GM04503 (cell line): ENCODE measurements at places on chromosomes 1 and 21.

- no peak for DNase-seq
Observed at GRCh38 chr1:168834225-168834872, 105.3 kb upstream of the DPT start.

- no peak for DNase-seq
Observed at GRCh38 chr1:7011826-7012225, 226.6 kb downstream of the CAMTA1 start.

DNA sequence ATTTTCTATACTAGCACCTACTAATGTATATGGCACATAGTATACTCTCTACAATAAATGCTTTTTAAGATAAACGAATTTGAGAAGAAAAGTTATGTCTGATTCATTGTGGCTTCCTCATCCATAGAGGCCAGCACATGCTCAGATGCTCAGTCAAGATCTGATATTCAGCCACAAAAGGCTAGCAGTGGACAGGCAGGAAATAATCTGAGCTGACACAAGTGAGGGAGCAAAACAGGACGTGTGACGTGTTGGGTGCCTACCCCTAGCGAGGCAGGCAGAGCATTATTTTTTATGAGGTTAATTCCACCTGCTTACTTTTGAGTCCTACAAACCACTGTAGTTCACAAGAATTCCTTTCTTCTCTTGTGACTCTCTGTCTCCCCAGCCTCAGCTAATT, 550.9 kb downstream of the SMYD3 start:
- DNase-seq = no peak

- DNase-seq = no peak
Observed at GRCh38 chr1:66166753-66167152, 367.2 kb upstream of the SGIP1 start.

DNA sequence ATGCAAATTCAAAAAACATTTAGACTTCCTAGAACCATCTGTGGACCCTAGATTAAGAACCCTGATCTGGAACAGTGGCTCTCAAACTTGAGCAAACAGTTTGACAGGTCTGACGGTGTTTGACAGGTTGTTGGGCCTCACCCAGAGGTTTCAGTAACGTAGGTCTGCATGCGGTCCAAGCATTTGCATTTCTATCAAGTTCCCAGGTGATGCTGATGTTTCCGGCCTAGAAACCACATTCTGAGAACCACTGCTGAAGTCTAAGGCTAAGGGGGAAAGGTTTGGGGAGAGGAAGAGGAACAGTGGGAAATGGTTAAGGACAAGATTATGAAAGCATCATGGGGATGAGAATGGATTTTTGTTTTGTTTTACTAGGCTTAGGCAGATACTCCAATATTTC, 48.6 kb downstream of the MDM4 start:
- no peak for DNase-seq

DNA sequence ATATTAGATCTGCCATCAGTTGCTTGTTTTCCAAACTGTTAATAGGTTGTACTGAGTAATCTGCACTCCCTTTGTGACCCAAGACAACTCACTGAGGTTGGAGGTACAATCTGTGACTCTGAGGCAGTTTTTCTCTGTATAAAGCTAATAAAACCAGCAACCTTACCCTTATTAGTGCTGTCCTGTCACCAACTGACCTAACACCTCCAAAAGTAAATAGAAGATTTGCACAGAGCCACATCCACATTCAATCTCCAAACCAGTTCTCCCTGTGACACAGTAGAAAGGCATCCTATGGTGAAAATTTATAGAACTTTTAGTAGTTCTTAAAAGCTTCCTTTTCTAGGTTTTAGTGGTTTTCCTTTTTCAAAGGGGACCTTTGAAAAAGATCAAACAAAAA, 140.4 kb upstream of the ADGRL2 start:
- DNase-seq = no peak

DNA sequence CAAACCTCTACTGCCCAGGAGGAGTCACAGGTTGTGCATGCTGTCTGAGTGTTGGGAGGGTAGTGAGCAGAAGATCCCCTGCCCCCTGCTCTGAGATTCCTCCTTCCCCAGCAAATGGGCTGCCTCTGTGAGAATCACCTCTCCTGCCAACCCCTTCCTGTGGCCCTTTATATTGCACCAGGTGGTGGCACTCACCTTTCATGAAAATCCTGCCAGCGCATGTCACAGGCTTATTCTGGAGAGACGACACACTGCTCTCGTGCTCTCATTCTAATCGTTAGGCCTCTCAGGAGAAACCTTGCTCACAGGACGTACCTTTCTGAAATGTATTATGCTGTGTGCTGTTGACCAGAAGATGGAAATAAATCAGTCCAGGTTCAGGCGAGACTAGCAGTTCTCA, 113.7 kb downstream of the RGL1 start:
- DNase-seq = no peak

- DNase-seq = no peak
Observed at GRCh38 chr1:47562799-47563198, 125.0 kb downstream of the FOXD2 start.

GRCh38 chr1:20847611-20848080, 60.5 kb upstream of the HP1BP3 start:
- DNase-seq = no peak

DNA sequence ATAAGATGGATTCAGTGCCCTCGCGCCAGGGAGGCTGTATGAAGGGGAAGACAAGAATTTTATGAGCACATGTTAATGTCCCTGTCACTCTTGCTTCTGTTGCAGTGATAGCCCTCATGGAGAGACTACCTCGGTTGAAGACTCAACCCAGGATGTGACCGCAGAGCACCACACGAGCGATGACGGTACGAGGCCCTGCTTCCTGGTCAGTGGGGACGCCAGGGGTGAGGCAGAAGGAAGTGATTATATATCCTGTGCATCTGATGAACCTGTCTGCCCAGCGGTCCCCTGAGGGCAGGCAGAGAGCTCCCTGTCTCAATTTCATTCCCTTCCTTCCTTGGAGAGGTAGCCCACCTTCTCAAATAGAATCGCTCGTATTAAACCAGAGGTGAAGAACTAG, 20.0 kb upstream of the IKBKE start:
- no peak for DNase-seq

- no peak for DNase-seq
Observed at GRCh38 chr1:217040711-217041455, 317.7 kb upstream of the ESRRG start.

GRCh38 chr1:236561976-236562375, 38.2 kb downstream of the LGALS8 start:
- DNase-seq = no peak

- DNase-seq = no peak
Observed at GRCh38 chr1:152000964-152001630, 7.4 kb upstream of the S100A10 start.

GRCh38 chr1:76862447-76862846, 4.8 kb upstream of the ST6GALNAC5 start:
- peak; percentile 87 for DNase-seq

GRCh38 chr1:221454096-221454495, 287.8 kb downstream of the DUSP10 start:
- DNase-seq = no peak

- DNase-seq = no peak
Observed at GRCh38 chr1:227073786-227074185, 133.7 kb downstream of the COQ8A start.

DNA sequence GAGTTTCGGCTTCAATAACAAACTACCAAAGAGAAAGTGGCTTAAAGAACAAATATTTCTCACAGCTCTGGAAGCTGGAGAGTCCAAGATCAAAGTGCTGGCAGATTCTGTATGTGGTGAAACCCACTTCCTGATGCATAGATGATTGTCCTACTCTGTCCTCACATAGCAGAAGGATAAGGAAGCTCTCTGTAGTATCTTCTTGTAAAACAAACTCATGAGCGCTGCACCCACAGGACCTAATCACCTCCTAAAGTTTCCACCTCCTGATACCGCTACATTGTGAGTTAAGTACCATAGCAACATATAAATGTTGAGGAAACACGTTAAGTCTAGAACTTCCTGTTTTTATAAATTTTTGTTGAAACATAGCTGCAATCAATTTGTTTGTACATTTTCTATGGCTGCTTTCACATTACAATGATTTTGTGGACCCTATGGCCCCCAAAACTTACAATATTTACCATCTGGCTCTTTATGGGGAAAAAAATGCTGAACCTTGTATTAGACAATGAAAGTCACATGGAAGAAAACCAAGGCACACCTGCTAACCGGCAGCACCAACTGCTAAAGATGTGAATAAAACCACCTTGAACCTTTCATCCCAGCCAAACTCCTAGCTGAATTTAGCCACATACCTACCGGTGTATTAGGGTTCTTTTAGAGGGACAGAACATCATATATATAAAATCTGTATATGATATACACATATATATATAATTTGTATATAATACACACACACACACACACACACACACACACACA, 1423.4 kb downstream of the NCAM2 start:
- no peak for DNase-seq

- no peak for DNase-seq
Observed at GRCh38 chr1:203320591-203321272, 15.4 kb downstream of the BTG2 start.

DNA sequence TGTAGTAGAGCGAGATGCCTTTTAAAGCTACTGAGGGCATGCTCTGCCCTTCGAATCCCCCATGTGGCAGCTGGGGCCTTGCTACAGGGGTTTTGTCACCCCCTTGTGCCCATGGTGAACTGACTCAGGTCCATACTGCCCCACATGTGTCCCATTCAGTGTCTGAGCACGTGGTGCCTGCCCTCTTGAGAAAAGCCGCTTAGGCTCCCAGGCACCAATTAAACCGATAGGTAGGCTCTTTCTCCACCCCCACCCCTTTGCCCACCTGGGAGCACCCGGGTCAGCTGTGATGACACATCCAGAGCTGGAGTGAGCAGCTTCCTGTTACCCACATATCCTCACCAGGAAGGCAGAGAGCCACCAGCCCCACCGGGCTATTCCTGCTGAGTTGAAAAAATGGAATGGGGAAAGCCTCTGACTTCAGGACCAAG, 30.5 kb downstream of the TMCC2 start:
- DNase-seq = no peak

DNA sequence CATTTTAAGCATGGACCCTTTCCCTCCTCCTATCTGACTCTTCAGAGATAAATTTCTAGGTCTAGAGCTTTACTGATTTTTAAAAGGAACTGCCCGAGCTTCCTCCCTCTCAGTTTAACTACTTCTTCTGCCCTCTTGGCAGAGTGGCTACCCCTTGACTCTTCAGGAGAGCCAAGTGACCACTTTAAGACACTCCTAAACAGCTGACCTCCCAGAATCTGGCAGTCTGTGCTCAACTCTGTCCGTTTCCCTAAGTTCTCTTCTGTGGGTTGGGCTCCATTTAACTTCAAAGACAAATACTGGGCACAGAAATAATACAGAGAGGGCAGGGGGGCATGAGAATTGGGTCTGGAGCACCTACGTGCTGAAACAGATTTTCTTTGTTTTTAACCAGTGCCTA, 196.3 kb upstream of the FOXD3 start:
- DNase-seq = no peak

GRCh38 chr21:35102488-35103371, 53.6 kb upstream of the RUNX1 start:
- DNase-seq = no peak

- peak; percentile 14 for DNase-seq
Observed at GRCh38 chr1:165954940-165955339, 127.5 kb downstream of the UCK2 start.

- DNase-seq = no peak
Observed at GRCh38 chr1:192629612-192630011, 6.3 kb upstream of the RGS13 start.

GRCh38 chr1:37994886-37995566, 5.2 kb upstream of the SF3A3 start:
- DNase-seq = no peak

DNA sequence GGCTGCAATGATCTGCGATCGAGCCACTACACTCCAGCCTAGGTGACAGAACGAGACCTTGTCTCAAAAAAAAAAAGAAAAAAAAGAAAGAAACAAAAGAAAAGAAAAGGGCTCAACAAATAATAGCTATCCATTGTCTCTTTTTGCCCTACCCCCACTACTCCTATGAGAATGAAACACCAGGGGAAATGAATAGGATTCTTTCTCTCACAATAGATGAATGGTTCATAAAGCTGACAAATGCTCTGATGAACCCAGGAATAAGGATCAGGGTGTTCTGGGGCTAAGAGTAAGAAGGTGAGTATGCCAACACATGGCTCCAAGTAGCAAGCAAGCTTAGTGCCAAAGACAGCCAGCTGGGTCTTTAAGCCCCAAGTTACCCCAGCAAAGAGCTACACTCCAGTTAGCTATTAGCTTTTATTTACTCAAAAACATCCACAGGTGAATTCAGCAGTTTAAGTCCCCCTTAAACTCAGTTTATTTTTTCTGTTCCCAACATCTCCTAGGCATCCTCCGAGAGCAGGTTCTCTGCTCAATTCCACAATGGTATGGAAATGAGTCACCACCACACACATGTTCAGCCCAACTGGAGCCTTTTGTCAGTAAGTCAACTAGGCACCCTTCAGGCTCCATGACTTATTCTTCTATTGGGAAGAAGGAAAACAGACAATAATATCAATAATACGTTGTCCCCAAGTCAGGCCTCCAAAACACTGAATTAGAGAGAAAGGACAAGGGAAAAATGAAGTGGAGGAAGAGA, 4.2 kb downstream of the ADORA3 start:
- no peak for DNase-seq

- DNase-seq = no peak
Observed at GRCh38 chr1:44217809-44218410, 4.6 kb downstream of the DMAP1 start.

- DNase-seq = no peak
Observed at GRCh38 chr21:35226968-35227744, 178.1 kb upstream of the RUNX1 start.

DNA sequence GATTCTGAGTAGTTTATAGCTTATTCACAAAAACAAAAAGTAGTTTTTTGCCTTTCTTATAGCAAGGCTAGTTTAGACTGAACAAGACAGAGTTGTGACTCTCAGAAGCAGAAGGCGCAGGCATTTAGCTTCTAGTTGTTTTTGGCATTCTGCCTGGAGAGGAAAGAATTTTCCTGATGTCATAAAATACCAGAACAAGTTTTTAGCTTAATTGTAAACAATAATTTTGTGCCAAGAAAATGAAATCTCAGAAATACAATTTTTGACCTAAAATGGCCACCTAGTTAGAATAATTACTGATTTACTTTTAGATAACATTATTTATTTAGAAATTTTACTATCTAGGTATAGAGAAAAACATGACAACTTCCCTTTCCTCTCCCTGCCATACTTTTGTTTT, 1.0 kb downstream of the DNAJB4 start:
- peak; percentile 67 for DNase-seq

GRCh38 chr1:221085701-221086375, 206.6 kb downstream of the HLX start:
- DNase-seq = no peak

GRCh38 chr1:89761338-89761737, 59.5 kb upstream of the LRRC8D start:
- no peak for DNase-seq

DNA sequence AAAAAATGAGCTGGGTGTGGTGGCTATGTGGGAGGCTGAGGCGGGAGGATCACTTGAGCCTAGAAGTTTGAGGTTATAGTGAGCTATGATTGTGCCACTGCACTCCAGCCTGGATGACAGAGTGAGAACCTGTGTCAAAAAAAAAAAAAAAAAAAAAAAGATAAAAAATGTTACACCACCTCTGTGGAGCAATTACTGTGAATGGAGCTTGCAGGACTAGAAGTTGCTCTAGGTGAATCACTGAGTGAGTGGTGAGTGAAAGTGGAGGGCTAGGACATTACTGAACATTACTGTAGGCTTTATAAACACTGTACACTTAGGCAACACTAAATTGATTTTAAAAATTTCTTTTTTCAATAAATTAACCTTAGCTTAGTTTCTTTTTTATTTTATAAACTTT, 21.9 kb downstream of the TLCD4 start:
- no peak for DNase-seq

GRCh38 chr1:48202030-48202752, 20.3 kb upstream of the SLC5A9 start:
- DNase-seq = peak; percentile 56
